ENCODE measurements at places on chromosomes 7 and 10.

- no peak for DNase-seq
These were observed 249.3 kb upstream of the KCND2 start for GRCh38 chr7:120023494-120024167.

DNA sequence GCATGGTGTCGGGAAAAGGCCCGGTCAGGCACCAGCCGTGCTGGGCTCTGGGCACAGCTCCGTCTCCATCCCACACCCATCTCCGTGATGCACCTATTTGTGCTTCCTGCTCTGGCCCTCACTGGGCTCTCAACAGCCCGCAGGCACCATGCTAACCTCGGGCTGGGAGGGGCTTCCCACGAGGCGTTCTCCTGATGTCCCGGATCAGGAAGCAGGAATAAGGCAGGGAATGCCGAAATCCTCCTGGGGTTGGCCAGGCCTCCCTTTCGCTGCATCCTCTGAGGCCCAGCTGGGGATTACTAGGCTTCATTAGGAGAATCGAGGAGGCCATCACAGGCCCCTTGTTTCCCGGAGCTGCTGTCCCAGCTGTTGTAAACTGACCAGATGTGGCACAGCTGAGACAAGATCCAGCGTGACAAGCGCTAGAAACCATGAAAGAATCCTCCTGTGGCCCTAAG, 72.0 kb downstream of the FAM53B start:
- DNase-seq = no peak

GRCh38 chr7:90568213-90568612, 27.9 kb upstream of the CDK14 start:
- DNase-seq = no peak

DNA sequence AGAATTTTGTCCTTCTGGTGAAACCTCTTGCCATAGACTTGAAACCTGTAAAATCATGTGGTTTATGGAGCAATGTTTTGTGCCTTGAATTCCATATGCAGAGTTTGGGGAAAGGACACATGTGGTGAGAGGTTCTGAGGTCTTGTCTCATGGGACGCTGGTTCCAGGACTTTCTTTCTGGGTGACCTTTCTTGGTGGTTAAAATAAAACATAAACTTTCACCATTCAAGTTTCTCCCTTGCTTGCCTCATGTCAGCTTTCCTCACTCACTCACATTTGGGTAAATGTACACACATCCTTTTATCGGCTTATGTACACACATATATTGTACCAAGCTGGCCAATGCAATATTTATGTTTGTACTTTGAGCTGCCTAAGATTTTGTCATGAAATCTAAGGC, 144.9 kb upstream of the CELF2 start:
- DNase-seq = no peak

DNA sequence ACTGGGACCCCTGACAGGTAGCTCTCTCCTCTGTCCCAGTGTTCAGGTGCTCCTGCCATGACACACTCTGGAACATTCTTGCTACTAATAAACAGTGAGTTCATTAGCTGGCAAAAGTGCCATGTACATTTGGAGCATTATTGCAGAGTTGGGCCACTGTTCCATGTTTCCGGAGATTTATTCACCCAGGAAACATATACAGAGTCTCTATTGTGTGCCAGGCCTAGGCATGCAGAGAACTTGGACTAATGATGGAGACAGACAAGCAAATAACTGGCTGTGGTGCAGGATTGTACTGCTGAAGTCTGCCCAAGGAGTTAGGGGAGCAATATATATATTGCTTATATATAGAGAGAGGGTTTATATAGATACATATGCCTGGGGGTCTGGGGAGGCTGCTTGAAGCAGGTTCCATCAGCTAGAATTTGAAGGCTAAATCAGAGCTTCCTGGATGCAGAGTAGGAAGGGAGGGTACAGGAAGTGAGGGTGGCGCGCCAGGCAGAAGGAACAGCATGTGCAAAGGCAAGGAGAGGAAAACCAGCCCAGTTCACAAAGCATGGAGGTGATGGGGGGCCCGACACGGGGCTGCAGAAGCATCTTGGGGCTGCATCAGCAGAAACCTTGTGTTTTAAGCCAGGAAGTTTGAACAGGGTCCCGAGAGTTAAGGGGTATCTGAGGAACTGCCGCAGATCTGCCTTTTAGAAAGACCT, 22.7 kb upstream of the EEPD1 start:
- DNase-seq = no peak

DNA sequence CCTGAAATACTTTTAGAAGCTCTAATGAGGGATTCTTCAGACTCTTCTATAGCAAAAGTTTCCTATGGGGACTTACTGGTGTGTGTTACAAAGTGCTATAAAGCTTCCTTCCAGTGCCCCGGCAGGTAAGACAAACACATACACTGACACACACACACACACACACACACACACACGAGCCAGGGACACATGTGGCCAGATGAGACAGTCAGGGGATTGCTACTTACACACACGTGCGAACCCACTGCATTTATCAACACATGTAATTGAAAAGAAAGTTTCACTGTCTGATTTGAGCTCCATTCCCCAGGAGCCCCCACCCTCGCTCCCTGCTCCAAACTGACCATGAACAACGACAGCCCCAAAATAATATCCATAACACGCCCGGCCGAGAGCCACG, 119.8 kb downstream of the PRPF18 start:
- DNase-seq = no peak

DNA sequence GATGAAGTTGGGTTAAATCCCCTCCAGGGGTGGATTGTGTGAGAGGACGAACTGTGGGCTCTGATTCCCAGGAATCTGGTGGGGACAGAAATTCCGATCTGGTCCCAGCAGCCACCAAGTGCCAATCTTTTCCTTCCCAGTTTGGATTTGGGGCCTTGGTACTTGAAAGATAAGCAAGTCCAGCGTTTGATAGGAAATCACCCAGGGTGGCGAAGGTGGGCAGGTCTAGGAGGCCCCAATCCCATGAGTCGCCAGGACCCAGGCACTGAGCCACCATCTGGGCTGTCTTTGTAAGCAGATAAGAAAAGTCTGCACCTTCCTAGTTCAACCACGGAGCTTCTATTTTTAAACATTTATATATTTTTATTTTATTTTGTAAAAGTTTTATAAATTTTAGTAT, 122.6 kb upstream of the LSM8 start:
- DNase-seq = no peak

DNA sequence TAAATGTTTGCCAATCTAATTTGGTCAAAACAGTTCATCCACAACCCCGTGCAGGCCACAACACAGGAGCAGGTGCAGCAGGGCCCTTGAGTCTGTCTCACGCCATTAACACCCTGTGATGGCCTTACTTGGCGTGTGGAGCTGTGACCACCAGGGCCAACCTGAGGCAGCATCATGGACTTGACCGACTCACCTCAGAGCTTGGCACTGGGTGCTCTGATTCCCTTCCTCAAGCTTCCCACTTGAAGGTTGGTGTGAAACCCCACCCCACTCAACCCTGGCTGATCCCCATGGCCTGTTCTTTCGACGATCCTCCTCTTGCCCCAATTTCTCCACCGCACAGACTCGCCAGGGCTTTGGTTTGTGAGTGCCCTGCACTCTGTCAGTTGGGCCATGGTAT, 623.1 kb downstream of the PTPRN2 start:
- no peak for DNase-seq

GRCh38 chr10:80473692-80474596, 19.8 kb downstream of the TSPAN14 start:
- no peak for DNase-seq

- DNase-seq = no peak
These were observed 38.7 kb downstream of the SHH start for GRCh38 chr7:155773531-155773930.

GRCh38 chr7:145489609-145490008, 627.0 kb upstream of the CNTNAP2 start:
- DNase-seq = no peak

DNA sequence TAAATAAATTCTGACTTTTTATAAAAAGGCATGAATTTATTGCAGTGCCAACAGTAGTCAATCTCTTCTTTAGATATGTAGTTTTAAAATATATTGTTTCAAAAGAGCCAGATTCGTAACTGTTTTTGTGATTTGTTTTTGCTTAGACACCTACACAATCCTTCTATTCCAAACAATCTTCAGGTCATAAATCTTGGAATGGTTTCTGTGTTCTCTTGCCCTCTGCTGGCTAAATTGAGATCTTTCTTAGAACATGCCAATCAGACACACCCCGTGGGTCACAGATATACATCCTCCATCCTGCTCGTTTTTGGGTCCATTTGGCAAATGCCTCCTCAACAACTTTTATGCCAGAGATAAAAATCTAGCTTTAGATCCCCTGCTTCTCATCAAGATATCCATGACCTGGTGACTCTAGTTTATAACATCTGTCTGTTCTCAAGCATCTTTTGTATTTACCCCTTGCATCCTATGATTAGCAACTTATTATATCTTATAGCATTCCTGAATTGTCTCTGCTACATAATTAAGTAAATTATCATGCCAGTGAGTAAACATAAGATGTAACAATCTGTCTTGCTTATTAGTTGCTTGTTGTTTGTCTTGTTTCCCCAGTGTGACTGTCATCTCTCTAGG, 35.3 kb upstream of the IFRD1 start:
- DNase-seq = no peak

DNA sequence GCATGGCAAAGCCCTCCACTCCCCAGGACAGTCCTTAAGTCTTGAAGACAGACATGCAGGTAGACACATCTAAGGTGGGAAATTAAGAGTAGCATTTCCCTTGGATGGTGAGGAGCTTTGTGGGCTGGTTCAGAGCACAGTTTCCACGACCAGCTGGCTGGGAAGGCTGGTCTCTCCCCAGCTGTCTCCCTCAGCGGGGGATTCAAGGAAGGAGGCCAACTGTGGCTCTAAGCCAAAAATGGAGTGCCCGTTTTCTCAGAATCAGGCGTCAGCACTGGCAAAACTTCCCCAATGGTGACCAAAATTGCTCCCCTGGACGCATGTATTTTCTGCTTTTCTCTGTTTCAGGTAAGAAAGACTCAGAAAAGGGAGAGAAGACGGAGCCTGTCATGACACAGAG, 230.6 kb upstream of the FZD8 start:
- no peak for DNase-seq

GRCh38 chr7:87354749-87355148, 9.3 kb downstream of the CROT start:
- DNase-seq = no peak

DNA sequence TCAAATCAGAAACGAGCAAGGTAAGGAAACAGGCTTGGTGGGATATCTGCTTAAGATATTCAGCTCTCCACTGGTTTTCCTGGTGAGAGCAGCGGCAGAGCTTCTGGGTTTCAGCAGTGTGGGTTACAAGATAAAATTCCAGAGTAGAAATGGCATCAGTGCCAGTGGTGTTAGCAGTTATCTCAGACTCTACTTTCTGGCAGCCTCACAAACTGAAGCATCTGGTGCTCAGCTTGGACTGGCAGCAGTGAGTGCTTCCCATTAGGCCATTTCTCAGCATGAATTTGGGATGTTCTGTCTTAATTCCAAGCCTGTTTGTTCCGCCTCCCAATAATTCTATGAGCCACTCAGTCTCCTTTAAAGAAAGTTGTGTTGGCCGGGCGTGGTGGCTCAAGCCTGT, 6.9 kb upstream of the GSTO2 start:
- no peak for DNase-seq

- no peak for DNase-seq
These were observed 90.9 kb downstream of the DNAJC1 start for GRCh38 chr10:21912625-21913024.

- no peak for DNase-seq
These were observed 40.0 kb upstream of the EIF4H start for GRCh38 chr7:74134117-74134620.

DNA sequence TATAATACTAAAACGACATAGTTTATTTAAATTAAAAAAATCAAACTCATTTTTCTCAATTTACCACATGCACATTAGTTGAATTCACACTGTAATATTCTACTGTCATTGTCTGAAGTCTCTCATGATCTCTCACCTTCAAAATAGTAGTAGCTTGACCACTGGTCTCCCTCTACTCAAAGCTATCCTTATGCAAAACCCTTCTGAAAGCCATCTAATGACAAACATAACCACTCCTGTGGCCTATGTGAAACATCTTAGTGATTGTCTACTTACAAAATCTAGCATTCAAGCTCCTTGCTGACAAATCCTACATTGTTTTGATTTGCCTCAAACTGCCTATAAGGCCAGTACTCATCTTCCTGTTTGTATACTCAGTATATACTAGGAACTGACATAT, 606.0 kb upstream of the GHITM start:
- DNase-seq = no peak

GRCh38 chr7:88689821-88690220, 69.7 kb upstream of the ZNF804B start:
- DNase-seq = no peak

DNA sequence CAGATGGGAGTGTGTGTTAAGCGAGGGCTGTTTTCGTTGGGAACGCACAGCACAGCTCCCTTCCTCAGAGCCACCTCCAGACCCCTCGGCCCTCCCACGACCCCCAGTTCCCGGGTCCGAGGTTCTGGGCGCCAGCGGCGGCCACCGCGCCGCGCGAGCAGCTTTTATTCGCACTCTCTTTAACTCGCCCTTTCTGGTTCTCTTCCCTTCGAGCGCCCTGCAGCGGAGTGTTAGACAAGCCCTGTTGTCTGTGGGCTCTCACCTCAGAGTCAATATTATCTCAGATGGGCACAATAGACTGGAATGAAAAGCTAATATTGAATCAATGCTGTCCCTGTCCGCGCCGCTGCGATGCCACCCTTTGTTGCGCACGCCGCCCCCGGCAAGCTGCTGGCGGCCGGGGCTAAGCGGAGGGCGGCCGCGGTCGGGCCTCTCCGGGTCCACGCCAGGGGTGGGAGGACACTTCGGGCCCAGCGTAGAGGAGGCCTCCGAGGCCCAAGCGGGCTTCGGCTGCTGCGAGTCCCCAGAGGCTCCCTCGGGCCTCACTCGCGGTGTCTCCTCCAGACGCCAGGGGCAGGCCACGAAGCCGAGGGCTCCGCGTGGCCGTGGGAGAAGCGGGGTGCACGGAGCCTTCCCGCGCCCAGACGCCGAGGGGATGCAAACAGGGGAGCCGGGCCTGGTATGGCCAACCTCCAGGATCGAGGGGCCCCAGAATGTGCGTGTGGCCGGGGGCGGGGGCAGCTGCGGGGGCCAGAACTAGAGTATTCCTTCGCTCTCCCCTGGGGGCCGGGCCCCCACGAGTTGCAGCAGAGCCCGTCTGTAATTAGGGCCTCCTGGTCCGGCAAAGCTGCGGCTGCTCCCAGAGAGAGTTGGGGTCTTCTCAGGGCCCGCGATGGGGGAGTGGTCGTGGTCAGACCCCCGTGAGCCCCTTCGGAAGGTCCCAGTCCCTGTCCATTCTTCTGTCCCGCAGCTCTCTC, 7.9 kb upstream of the EMX2 start:
- no peak for DNase-seq
